ENCODE measurements at places on chromosomes 6 and 20. TPM values are rescaled to one million over a fixed set of nuclear protein-coding genes. Genes with fewer than 3 reads are reported as not detected.
A peak's percentile ranks its signal among the peaks of the same experiment; 100 is the strongest.

NNAT gene
- polyA plus RNA-seq = 0.86 TPM

- DNase-seq = no peak
These were observed 724.1 kb downstream of the KIF16B start for GRCh38 chr20:15848995-15849610.

GRCh38 chr6:113505084-113505699, 352.0 kb upstream of the MARCKS start:
- DNase-seq = no peak

GRCh38 chr20:745683-746301, 22.5 kb downstream of the SLC52A3 start:
- DNase-seq = no peak

GRCh38 chr20:44702776-44703175, 12.4 kb upstream of the CCN5 start:
- no peak for DNase-seq

GRCh38 chr6:81770381-81770780, 17.9 kb upstream of the TENT5A start:
- no peak for DNase-seq

DNA sequence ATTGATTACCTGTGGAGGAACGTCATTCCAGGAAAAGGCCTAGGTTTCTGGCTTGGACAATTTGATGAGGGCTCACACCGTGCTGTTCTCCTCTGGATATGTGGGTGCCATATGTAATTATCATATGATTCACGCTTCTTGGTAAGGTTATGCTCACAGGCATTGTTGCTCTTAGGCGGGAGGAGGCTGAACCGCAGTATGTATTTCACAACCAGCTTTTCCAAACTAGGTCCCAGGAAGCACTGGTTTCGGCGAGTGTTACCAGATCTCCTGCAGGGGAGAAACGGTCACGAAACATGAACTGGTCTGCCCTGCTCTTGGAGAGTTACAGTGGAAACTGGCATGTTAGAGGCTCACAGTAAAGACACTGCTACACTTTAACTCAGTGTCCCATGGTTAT, 793 bp upstream of the FAM50B start:
- peak; percentile 83 for DNase-seq

DNA sequence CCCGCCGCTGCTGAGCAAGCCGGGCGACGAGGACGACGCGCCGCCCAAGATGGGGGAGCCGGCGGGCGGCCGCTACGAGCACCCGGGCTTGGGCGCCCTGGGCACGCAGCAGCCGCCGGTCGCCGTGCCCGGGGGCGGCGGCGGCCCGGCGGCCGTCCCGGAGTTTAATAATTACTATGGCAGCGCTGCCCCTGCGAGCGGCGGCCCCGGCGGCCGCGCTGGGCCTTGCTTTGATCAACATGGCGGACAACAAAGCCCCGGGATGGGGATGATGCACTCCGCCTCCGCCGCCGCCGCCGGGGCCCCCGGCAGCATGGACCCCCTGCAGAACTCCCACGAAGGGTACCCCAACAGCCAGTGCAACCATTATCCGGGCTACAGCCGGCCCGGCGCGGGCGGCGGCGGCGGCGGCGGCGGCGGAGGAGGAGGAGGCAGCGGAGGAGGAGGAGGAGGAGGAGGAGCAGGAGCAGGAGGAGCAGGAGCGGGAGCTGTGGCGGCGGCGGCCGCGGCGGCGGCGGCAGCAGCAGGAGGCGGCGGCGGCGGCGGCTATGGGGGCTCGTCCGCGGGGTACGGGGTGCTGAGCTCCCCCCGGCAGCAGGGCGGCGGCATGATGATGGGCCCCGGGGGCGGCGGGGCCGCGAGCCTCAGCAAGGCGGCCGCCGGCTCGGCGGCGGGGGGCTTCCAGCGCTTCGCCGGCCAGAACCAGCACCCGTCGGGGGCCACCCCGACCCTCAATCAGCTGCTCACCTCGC, 1.5 kb downstream of the ARID1B start:
- DNase-seq = peak; percentile 52

DNA sequence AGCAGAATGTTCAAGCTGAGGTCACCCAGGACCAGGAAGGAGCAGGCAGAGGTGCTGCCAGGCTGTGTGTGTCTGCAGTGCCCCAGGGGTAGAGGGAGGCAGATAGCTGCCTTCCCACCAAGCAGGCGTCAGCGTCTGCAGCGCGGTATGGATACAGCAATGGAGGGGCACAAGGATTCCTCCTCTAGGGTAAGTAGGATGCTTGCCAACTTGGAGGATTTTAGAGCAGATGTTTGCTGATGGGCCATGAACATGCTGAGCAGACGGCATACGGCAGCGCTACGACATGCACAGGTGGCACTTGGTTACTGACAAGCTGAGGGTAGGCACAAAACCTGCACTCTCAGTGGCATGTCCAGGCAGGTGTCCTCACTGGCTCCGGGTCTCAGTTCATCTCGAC, 48.1 kb downstream of the PSMG4 start:
- DNase-seq = no peak
